SK-N-SH (cell line): ENCODE measurements at places on chromosomes 4 and X. TPM values are rescaled to one million over a fixed set of nuclear protein-coding genes. Genes with fewer than 3 reads are reported as not detected.
A peak's percentile ranks its signal among the peaks of the same experiment; 100 is the strongest.

GRCh38 chr4:634599-634985 is 9.2 kb downstream of the PDE6B start:
- H3K27ac ChIP-seq = no peak overlapping the region
- no peaks in the 10 kb centered on the region for H3K27me3 ChIP-seq
- H3K36me3 ChIP-seq = no peaks in the 10 kb centered on the region
- no peaks in the 10 kb centered on the region for H3K4me1 ChIP-seq

GRCh38 chr4:33737726-33738125 is 2506.6 kb downstream of the ARAP2 start:
- H3K36me3 ChIP-seq = no peaks in the 10 kb centered on the region
- H3K27ac ChIP-seq = no peak overlapping the region
- no peaks in the 10 kb centered on the region for H3K4me1 ChIP-seq

DNA sequence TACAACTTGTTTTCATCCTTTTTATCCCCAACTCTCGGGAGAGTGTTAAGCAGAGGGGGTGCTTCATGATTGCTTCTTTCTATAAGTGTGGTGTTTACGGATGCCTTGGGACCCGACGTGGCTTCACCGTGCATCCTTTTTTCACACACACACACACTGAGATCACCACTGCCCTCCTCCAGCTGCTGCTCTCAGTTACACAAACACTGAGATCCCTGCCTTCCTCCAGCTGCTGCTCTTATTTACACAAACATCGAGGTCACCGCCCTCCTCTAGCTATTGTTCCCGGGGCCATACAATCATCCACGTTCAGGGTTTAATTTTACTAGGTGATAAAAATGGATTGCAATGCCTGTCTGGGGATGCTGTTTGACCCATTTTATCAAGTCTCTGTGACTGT is 155.4 kb upstream of the FAM9B start:
- H3K4me1 ChIP-seq = peaks cover 20% of the 10 kb centered on the region
- no peak overlapping the region for H3K4me3 ChIP-seq
- no peaks in the 10 kb centered on the region for H3K36me3 ChIP-seq

DNA sequence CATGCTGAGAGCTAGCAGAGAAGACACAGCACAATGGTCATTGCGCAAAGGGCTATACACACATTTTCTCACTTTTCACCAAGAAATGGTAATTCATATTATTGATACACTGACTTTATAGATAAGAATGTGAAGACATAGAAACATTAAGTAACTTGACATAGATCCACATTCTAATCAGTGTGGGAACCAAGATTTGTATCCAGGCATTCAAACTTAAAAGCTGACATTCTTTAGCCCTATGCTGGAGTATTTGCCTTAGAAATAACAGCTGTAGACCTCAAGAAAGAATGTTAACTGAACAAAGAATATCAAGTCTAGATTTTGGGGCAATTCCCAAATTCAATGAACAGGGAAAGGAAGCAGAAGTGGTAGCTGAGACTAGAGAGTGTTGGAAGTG is 384.8 kb downstream of the IL15 start:
- H3K27me3 ChIP-seq = no peaks in the 10 kb centered on the region
- H3K4me3 ChIP-seq = no peak overlapping the region
- H3K36me3 ChIP-seq = no peaks in the 10 kb centered on the region
- no peak for DNase-seq

- H3K27ac ChIP-seq = no peak overlapping the region
- no peak for DNase-seq
Measured at GRCh38 chrX:20016616-20016945, 25.7 kb upstream of the BCLAF3 start.

- no peaks in the 10 kb centered on the region for H3K36me3 ChIP-seq
- no peaks in the 10 kb centered on the region for H3K4me1 ChIP-seq
- H3K27me3 ChIP-seq = no peaks in the 10 kb centered on the region
- H3K27ac ChIP-seq = no peak overlapping the region
Measured at GRCh38 chr4:139619644-139620043, 46.0 kb upstream of the MGST2 start.

DNA sequence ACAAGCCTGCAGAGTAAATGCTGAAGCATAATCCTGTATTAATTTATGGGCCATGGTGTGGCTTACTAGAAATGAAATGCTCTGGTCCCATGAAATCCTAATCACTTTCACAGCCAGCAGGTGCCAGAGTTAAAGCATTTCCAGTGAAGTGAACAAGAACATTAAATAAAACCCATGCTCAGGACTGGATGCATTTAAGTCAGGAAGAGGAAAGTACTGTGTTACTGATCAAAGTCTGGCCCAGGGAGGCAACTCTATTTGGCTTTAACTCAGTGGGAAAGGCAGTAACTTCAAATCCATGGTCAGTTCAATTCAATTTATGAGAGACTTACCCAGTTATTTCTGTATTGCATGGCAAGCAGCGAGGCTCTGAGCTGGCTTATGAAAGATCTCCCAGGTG is 29.2 kb downstream of the AGA start:
- no peaks in the 10 kb centered on the region for H3K36me3 ChIP-seq
- H3K27me3 ChIP-seq = no peaks in the 10 kb centered on the region
- no peak overlapping the region for H3K27ac ChIP-seq
- H3K4me1 ChIP-seq = no peaks in the 10 kb centered on the region

DNA sequence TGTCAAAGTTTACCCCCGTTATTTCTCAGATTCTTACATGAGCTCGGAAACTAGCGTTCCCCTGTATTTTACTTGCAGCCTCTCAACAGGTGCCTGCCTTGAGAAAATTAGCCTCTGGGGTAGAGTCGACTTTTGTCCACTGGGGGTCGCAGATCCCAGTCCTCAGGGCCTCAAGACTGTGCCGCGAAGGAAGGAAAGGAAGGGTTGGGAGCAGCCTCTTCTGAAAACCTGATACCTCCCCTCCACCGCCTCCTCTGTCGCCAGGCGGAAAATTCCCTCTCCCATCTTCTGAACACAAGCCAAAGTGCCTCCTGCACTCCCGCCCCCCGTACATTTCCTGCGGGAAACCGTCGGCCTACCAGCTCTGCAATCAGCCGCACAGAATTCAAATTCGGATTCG is 44.4 kb upstream of the TMSB15B start:
- no peaks in the 10 kb centered on the region for H3K27me3 ChIP-seq
- peak; percentile 70 for DNase-seq
- H3K4me3 ChIP-seq = peak overlapping the region; percentile 72

DNA sequence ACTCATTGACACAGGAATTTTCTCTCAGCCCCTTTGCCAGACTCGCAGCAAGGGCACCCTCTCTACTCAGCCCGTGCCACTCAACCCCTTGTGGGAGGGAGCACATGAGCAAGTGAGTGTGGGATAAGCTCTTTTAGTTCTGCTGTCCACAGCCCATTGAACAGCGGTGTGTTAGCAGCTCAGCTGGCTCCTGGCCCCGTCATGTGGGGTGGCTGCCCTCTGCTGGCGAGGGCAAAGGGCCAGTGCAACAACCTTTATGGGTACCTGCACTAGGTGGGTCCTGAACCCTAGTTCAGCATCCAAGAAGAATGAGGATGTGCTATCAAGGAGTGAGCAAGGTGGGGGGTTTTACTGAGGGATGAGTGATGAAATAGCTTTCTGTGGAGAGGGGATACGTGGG is 85.0 kb upstream of the ZNF81 start:
- no peak for DNase-seq
- H3K27ac ChIP-seq = no peak overlapping the region
- H3K4me1 ChIP-seq = no peaks in the 10 kb centered on the region
- H3K4me3 ChIP-seq = no peak overlapping the region
- no peaks in the 10 kb centered on the region for H3K36me3 ChIP-seq

DNA sequence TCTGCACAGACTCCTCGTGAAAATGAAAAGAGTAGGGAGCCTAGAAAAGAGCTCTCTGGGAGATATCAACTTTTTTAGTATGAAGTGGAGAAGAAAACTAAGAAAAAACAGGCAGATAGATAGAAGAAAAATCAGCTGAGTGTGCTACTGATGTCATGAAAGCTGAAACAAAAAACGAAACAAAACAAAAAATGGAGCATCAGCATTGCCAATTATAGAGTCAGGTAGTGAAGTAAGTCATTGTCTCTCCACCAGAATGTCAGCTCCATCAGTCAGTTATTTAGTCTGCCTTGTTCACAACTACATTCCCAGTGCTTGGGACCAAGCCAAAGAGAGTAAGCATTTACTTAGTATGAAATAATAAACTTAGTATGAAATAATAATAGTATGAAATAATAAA is 595.1 kb downstream of the STPG2 start:
- no peak overlapping the region for H3K27ac ChIP-seq
- H3K4me1 ChIP-seq = no peaks in the 10 kb centered on the region
- H3K4me3 ChIP-seq = no peak overlapping the region
- H3K36me3 ChIP-seq = no peaks in the 10 kb centered on the region
- no peak for DNase-seq

DNA sequence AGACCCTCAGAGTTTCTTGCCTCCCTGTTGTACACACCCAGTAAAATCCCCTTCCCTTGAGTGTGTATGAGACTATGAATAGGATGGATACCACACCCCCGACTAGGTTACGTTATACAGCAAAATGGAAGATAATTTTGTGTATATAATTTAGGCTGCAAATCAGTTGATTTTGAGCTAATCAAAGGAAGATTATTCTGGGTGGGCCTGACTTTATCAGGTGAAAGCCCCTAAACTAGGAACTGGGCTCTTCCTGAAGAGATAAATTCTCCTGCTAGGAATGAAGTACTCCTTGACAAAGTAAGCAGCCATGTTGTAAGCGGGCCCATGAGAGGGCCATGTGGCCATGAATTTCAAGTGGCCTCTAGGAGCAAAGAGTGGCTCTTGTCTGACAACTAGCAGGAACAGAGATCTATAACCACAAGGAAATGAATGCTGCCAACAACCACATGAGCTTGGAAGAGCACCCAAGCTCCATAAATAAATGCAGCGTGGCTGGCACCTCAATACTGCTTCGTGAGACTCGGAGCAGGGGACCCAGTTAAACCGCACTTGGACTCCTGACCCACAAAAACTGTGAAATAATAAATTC is 646.4 kb downstream of the IL1RAPL1 start:
- no peak overlapping the region for H3K4me3 ChIP-seq
- no peaks in the 10 kb centered on the region for H3K4me1 ChIP-seq
- no peak for DNase-seq
- no peaks in the 10 kb centered on the region for H3K27me3 ChIP-seq

DNA sequence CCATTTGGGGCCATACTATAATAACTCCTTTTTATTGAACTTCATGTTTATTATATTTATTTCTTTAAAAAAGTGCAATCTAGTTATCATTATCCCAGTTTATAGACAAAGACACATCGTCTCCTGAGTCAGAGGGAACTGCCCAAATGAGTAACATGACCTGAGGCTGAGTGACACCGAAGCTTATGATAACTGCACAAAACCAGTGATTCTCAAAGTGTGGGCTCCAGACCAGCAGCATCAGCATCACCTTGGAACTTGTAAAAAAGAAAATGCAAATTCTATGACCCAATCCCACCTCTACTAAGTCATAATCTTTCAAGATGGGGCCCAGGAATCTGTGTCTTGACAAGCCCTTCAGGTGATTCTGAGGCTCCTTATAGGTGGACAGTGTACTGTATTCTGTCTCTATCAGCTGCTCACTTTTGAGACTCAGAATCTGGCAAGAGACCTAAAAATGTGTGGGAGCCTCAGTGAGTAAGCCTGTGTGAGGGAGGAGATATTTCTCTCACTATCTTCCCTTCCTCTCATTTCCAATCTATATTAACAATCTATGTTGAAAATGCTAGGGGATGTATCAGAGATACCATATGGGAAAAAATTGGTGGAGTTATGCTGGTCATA is 147.0 kb downstream of the PACRGL start:
- H3K27me3 ChIP-seq = no peaks in the 10 kb centered on the region
- H3K27ac ChIP-seq = no peak overlapping the region
- no peaks in the 10 kb centered on the region for H3K4me1 ChIP-seq
- H3K4me3 ChIP-seq = no peak overlapping the region
- no peaks in the 10 kb centered on the region for H3K36me3 ChIP-seq
- no peak for DNase-seq

DNA sequence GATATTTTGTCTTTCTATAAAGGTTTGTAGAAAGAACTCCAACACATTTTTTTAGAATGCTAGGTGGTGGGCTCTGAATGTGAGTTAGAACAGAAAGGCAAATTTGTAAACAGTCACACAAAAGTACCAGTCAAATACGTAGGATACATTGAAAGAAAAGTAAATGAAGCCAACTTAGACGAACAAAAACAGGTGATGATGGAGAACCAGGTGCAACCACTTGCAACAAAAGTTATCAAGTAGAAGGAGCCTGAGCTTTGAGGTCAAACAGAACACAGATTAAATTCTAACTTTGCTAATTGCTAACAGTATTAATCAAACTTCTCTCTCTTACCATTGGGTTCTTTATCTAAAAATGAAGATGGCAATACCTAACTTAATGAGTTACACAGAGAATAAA is 62.7 kb upstream of the DAPP1 start:
- no peak overlapping the region for H3K27ac ChIP-seq
- DNase-seq = no peak
- H3K27me3 ChIP-seq = no peaks in the 10 kb centered on the region
- H3K4me1 ChIP-seq = peaks cover 10% of the 10 kb centered on the region; the same call in 1 of the 2 replicates

GRCh38 chr4:40149960-40150385 is 46.9 kb upstream of the RHOH start:
- DNase-seq = peak; percentile 65
- H3K27me3 ChIP-seq = no peaks in the 10 kb centered on the region
- H3K4me1 ChIP-seq = no peaks in the 10 kb centered on the region; the same call in none of the 2 replicates

- no peaks in the 10 kb centered on the region for H3K36me3 ChIP-seq
- H3K27ac ChIP-seq = no peak overlapping the region
- no peaks in the 10 kb centered on the region for H3K4me1 ChIP-seq
- H3K27me3 ChIP-seq = peaks cover 20% of the 10 kb centered on the region; the same call in 1 of the 2 replicates
- peak; percentile 4 for DNase-seq
Measured at GRCh38 chr4:154416190-154416547, 75.4 kb downstream of the DCHS2 start.

DNA sequence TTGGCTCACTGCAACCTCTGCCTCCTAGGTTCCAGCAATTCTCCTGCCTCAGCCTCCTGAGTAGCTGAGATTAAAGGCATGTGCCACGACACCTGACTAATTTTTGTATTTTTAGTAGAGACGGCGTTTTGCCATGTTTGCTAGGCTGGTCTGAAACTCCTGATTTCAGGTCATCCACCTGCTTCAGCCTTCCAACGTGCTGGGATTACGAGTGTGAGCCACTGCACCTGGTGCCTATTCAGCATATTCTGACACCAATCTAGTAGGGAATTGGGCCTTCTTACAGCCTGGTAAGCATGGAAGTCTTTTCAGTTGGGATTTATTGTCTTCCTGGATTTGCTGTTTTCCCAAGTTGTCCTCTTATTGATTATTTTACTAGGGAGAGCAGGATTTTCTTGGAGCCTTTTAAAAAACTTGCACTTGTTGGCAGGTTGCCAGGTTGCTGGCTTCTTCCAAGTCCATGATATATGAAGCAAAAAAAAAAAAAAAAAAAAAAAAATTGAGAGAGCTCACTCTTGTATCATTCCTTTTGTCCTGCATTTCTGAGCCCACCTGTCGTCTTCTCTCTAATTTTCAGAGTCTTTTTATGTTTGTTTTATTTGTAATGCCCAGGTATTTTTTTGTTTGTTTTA is 43.7 kb downstream of the TMPRSS11E start:
- no peak for DNase-seq
- H3K4me1 ChIP-seq = no peaks in the 10 kb centered on the region
- H3K27ac ChIP-seq = no peak overlapping the region

- peaks cover 69% of the 10 kb centered on the region for H3K36me3 ChIP-seq
- H3K4me3 ChIP-seq = no peak overlapping the region
- DNase-seq = no peak
- H3K27me3 ChIP-seq = no peaks in the 10 kb centered on the region
- H3K4me1 ChIP-seq = no peaks in the 10 kb centered on the region
- H3K27ac ChIP-seq = no peak overlapping the region
Measured at GRCh38 chrX:129557844-129558480, 17.9 kb downstream of the OCRL start.

Gene ARHGAP6
- polyA plus RNA-seq = 0.16 and 0.29 TPM in 2 replicates

Gene TLR10
- polyA plus RNA-seq = not detected in 2 replicates

Gene CTAG1B
- polyA plus RNA-seq = not detected in 2 replicates

Gene OSTC
- polyA plus RNA-seq = 107 and 134 TPM in 2 replicates

Gene ESX1
- not detected in 2 replicates for polyA plus RNA-seq

Gene FABP2
- not detected in 2 replicates for polyA plus RNA-seq

Gene XPNPEP2
- 0.19 and 0.21 TPM in 2 replicates for polyA plus RNA-seq

Gene TMSB15B
- 13.1 and 15.2 TPM in 2 replicates for polyA plus RNA-seq
